Fibroblast of lung (primary cell): ENCODE measurements at places on chromosomes 6 and 20.
A peak's percentile ranks its signal among the peaks of the same experiment; 100 is the strongest.

DNA sequence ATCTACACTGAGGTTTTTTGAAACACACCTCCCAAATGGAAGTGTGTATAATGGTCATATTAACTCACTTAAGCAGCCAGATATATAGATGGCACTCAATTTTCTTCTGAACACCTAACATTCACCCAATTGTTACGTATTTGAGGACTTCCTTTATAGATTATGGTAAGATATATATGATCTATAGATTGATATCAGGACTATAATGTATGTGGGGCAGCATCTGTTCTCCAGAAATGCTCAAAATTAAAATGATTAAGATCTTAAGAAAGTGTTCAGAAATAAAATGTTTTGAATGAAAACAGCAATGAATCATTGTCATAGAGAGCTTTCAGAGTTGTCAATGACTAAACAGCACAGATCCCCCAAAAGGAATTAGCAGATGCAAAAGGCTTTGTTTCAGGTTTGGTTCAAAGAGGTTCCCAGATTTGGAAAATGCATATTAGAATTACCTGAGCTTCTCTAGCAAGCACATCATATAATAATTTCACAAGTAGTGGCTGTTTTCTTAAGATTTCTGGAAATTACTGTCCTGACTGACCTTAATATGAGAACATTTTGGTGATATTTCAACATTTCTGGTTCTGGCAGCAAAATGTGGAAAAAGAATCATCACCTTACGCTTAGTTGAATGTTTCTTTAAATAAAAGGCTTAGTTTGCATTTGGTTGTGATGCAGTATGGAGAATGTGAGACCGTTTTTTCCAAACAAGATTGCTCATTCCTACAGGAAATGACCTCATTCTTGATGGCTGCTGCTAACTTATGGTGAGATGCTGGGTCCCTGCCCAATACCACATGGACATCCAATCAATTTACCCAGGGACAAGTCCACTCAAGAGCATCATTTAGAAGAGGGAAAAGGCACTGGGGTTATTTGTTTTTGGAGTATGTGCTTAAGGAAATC lies 31.5 kb downstream of the TRAF3IP2 start:
- peak; percentile 97 for DNase-seq

DNA sequence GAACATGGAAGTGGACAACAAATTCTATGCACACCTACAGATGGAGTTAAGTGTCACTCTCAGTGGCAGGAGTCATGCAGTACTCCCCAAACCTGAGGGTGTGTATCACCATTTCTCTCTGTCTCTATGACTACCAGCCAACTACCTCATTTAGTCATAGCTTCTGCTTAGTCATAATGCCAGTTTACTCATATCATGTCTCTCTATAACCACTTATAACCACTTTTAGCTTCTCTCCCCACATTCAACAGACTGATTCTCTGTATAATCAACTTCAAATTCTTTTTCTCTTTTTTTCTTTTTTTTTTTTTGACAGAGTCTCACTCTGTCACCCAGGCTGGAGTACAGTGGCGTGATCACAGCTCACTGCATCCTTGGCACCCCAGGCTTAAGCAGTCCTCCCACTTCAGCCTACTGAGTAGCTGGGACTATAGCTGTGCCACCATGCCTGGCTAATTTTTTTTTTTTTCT lies 13.8 kb upstream of the GTF3C6 start:
- DNase-seq = peak; percentile 79

DNA sequence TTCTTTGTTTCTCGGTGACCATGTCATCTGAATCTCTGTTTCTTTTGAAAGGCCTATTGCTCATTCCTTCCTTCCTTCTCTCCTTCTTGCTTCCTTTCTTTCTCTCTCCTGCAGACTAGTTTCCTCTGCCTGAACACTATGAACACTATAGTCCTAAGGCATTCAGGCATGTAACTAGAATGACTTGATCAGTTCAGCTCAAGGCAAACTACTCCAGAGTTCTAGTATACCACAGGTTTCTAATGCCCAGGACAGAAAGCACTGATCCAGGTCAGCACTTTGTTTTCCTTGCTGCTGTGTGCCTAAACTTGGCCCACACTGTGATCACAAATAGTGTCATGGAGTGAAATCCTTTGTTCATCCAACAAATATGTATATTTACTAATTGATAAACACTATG lies 324.1 kb upstream of the GJE1 start:
- DNase-seq = no peak

GRCh38 chr6:157625764-157626163 lies 197.3 kb upstream of the SNX9 start:
- no peak for DNase-seq

DNA sequence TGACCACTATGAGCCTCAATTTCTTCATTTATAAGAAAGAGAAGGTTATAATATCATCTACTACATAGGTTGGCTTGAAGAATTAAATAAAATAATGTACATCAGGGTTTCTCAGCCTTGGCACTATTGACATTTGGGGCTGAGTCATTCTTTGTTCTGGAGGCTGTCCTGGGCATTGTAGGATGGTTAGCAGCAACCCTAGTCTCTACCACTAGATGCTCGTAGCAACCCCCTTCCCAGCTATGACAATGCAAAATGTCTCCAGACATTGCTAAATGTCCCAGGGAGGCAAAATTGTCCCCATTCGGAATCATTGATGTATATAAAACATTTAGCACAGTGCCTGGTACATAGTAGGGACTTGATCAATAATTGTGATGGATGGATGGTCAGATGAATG lies 152.1 kb downstream of the KHDC1L start:
- no peak for DNase-seq

- no peak for DNase-seq
These were observed 237.0 kb downstream of the NKAIN2 start for GRCh38 chr6:124040655-124041054.

- DNase-seq = peak; percentile 89
These were observed 64.6 kb upstream of the TXNDC5 start for GRCh38 chr6:7974938-7975763.

- DNase-seq = no peak
These were observed 11.9 kb upstream of the ZFAND3 start for GRCh38 chr6:37807656-37808055.

DNA sequence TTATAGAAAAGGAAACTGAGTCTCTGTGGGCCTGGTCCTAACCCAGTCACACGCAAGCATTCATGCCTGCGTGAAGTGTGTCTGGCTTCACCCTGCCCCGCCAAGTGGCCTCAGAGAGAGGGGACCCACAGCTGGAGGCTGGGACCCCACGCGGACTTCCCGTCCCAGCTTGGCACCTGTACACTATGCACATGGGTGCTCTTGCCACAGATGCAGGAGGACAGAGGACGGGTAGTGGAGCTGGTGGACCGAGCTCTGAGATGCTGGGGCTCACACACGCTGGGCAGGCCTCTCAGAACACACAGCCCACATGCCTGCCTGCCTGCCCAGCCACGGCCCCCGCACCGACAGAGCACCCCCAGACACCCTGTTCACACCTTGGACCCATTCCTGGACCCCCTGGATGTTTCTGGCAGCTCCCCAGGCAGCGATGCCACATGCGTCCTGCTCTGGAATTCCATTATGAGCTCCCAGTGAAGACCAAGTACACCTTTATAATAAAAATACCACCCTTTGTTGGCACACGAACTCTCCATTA lies 24.9 kb upstream of the SMOC2 start:
- DNase-seq = no peak

GRCh38 chr6:105459049-105459448 lies 56.2 kb upstream of the PREP start:
- DNase-seq = no peak

DNA sequence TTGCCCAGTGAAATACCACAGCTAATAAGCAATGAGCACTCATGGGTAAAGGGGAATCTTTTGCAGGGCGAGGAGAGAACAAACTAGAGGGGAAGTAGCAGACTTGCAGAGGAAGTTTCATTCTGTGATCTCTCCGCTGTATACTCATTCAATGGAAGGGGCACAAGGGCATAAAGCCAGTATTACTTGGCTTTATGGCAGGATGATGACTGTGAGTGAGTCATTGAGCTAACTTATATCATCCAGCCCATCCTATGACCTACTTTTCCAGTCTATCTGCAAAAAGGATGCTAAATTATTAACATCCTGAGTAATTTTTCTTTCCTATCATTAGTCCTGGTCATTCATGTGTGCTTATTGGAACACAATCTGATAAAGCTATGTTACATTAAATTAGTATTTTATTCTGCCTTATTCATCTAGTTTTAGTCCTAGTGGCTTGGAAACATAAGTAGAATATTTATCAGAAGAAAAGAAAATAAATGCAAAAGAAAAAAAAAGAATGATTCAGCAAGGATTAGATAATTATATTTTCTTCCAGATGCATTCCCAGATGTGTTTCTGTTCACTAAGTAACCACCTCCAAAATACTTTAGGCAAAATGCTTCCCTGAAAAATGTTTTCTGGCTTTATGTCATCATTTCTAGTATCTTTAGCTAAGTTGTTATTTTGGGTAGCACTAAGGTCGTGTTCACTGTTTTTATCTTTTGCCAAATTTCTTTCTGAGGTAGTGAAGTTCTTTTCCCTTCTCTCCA lies 471.7 kb downstream of the CDKAL1 start:
- peak; percentile 90 for DNase-seq

DNA sequence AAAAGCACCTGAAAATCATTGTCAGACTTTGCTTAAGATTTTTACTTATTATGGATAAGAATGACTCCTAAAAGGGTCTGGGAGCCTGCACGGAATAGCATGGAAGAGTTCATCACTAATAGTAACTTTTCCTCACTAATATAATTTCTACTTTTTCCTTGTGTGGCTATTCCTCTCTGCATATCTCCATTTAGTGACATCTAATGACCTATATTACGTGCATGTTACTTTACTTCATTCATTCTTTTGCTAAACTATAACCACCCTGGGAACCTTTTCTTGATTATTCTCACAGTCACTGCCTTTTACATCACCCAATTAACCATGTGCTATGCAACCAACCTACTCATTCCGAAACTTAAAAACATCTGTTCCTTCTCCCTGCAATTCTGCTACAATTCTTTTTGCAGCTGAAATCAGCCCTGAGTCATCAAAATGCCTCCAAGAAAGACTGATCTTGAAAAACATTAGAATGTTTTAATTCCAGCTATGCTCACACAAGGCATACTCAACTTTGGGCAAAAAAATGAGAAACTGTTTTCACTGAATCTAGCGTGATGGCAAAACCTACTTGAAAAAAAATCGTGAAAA lies 313.3 kb downstream of the RNGTT start:
- DNase-seq = peak; percentile 88

- no peak for DNase-seq
These were observed 11.5 kb downstream of the CALHM6 start for GRCh38 chr6:116472706-116473105.

DNA sequence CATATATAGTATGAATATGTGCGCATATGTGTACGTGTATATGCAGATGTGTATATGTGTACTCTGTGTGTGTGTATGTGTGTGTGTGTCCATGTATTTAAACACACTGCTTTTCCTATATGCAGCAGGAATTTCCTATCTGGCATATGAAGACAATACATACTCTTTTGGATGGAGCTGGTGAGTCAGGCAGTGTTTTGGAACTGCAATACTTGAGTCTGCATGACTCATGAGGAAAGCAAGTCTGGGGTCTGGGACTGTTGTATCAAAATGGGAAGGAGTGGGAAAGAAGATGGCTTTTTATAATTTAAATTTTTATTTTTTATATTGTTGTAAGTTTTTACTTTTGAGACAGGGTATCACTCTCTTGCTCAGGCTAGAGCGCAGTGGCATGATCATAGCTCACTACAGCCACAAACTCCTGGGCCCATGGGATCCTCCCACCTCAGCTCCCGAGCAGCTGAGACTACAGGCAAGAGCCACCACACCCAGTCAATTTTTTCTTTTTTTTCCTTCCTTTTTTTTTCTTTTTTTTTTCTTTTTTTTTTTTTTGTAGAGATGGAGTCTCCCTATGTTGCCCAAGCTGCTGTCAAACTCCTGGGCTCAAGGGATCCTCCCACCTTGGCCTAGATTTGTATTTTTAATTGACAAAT lies 72.2 kb downstream of the ATXN1 start:
- DNase-seq = peak; percentile 95

DNA sequence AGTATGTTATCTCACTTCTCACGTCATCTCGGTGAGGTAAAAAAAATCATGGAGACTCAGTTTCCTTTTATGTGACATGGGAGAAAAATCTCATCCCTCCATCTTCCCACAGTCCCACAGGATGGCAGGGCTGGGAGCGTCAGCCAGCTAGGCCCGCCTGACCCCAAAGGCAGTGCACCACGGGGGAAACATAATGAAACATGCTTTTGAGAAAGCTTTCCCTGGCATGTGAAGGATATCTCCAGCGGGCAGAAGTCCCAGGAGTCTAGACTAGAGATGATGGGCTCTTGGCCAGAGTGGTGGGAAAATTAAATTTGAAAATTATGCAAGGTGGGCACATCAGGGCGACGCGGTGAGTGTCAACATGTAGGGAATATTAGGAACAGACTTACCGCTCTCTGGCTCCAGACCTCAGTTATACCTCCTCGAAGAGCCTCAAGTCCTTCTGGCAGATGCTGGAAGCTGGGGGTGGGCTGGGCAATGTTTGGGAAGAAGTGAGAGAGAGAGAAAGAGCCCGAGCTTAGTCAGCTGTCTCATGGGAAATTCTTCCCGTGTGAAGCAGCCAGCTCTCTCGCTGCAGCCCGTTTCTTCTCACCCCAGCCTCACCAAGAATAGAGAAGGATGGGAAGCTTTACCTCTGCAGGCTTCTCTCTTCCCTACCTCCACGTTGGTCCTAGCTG lies 52.3 kb downstream of the MOCS1 start:
- peak; percentile 83 for DNase-seq

- DNase-seq = peak; percentile 54
These were observed 86.4 kb upstream of the CLDN20 start for GRCh38 chr6:155177363-155177961.

- peak; percentile 78 for DNase-seq
These were observed 984 bp upstream of the ABT1 start for GRCh38 chr6:26595669-26596269.

DNA sequence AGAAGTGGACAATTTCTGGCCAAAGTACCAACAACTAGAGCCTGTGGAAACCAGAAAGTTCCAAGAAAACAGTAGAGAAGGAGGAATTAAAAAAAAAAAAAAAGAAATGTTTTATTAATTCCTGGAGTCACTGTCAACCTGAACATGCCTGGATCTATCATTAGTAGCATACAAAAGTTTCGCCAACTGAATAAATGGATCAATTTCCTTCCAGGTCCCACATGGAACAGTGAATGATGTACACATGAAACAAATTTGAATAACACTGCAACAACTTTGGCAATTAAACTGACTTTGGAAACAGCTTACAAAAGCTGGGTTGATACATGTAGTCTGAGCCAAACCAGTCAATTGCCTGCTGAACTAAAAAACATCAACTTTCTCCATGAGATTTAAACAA lies 90.0 kb upstream of the HMGCLL1 start:
- DNase-seq = no peak

GRCh38 chr20:47888351-47888750 lies 103.1 kb upstream of the SULF2 start:
- DNase-seq = no peak

DNA sequence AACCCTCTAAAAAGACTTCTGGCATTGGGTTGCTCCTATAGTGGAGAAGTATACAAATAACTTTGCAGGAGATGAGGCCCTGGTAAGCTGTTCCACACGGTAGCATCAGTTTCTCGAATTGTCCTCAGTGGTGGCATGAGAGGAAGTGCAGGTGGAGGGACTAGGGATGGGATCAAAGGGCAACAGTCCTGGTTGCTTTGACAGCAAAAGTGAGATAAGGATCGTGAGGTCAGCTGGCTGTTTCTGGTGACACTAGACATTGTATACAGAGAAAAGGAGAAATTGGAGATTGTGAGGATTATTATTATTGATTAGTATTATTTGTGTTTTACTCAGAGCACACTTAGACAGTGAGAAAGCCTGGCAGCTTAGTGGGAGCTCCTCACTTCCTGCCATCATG lies 61.3 kb upstream of the EXOC2 start:
- DNase-seq = no peak
